ENCODE measurements at places on chromosomes 11 and 22. TPM values are rescaled to one million over a fixed set of nuclear protein-coding genes. Genes with fewer than 3 reads are reported as not detected.

Gene TUB
- 1.3 TPM for total RNA-seq

Gene C22orf31
- not detected for total RNA-seq

Gene P2RX6
- 0.21 TPM for total RNA-seq

Gene TMEM45B
- 53.2 TPM for total RNA-seq

Gene OR8D4
- not detected for total RNA-seq

Gene C11orf16
- total RNA-seq: not detected

Gene SLC5A1
- 0.21 TPM for total RNA-seq

Gene CAVIN3
- 187 TPM for total RNA-seq

Gene TTC38
- 15.2 TPM for total RNA-seq

Gene KCNE3
- total RNA-seq: not detected

Gene BBS1
- 20.9 TPM for total RNA-seq

Gene IGLL5
- not detected for total RNA-seq

Gene TSSK2
- total RNA-seq: not detected

Gene SIAE
- 8.6 TPM for total RNA-seq

Gene OVOL1
- total RNA-seq: 31.0 TPM

Gene TRIM48
- total RNA-seq: not detected

Gene CNTF
- 0.23 TPM for total RNA-seq

Gene C11orf42
- not detected for total RNA-seq

Gene MS4A14
- not detected for total RNA-seq

Gene MAPK8IP2
- total RNA-seq: 0.65 TPM

Gene MIAT
- total RNA-seq: 0.37 TPM

Gene FKBP2
- total RNA-seq: 77.1 TPM

Gene ADAMTS8
- total RNA-seq: not detected

Gene CALCA
- total RNA-seq: not detected

Data from airway epithelial cell (primary cell).